ENCODE measurements at places on chromosomes 1 and 21.

DNA sequence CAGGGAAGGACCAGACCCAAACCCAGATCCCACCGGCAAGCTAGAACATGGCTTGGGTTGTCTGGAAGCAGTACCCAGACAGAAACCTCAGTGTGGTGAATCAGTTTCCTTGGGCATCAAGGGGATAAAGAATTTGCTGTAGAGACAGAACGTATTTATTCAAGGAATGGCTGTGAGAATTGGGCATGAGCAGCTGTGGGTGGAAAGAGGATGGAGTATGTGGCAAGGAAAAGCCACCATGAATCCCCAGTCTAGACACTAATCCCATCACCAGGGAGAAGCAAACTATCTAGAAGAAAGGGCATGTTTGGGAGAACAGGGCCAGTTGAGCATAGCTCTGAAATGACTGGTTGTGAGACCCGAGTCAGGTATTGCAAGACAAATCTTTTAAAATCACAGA, 109.2 kb downstream of the TOMM20 start:
- no peak for DNase-seq

- no peak for DNase-seq
These were observed 74.7 kb upstream of the BACH1 start for GRCh38 chr21:29224006-29224405.

DNA sequence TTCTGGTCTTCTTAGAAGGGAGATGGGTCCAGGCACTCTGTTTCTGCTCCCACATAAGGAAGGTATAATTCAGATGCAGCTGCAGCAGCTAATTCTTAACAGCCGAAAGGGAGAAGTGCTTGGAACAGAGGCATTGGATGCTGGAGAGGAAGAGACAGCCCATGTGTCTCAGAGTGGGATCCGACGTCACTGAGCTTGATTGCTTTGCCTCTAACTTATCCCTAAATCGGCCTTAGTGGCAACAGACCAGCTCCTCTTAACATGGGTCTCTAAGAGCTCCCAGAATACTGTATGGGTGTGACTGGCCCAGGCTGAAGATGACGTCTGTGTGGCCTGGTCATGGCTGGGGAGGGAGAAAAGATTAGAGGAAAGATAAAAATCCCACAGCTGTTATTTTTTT, 40.7 kb upstream of the KCND3 start:
- no peak for DNase-seq

GRCh38 chr1:82299656-82300055, 498.9 kb downstream of the ADGRL2 start:
- no peak for DNase-seq

DNA sequence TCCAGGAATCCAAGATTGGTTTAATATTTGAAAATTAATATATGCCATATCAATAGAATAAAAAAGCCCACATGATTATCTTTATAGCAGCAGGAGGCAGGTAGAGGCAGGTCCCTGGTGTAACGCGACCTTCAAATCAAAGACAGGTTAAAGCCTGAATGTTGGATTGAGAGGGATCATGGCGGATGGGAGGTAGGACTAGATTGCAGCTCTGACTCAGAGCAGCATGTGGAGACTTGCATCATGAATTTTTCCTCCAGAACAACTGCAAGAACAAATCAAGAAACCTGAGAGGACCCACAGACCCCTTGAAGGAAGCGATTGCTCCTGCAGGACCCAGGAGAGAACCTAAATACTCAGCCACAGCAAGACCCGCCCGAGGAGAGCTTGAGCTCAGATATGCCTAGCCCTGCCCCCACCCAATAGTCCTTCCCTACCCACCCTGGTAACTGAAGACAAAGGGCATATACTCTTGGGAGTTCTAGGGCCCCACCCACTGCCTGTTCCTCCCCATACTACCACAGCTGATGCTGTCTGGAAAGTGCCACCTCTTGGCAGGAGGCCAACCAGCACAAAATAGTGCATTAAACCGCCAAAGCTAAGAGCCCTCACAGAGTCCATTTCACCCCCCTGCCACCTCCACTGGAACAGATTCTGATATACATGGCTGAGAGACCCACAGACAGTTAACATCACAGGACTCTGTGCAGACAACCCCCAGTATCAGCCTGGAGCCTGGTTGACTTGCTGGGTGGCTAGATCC, 19.5 kb downstream of the S100B start:
- no peak for DNase-seq

GRCh38 chr1:64417803-64418202, 52.1 kb upstream of the CACHD1 start:
- DNase-seq: no peak

DNA sequence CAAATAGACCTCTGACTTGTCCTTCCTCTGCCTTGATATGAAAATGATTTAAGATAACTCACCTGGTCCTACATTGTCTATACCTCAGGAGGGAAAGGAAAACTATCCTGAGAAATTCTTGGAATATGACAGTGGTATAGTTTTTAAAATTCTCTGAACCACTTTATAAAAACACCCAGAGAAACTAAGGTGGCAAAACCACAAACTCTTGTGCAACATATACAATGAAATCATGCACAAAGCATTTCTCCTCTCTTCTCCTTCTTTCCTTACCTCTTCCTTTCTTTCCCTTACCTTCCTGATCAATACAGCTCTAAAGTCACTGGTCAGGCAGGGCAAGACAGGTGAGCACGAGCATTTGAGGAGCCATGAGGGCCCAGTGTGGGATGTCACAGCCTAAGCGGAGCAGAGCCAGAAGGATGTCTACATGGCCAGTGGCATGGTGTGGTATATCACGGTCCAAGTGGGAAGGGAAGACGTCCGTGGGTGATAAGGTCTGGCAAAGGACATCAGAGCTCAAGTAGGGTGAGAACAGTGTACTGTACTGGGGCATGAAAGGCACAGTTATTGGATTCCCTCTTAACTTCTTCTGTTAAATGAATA, 543.3 kb downstream of the DPYD start:
- no peak for DNase-seq

DNA sequence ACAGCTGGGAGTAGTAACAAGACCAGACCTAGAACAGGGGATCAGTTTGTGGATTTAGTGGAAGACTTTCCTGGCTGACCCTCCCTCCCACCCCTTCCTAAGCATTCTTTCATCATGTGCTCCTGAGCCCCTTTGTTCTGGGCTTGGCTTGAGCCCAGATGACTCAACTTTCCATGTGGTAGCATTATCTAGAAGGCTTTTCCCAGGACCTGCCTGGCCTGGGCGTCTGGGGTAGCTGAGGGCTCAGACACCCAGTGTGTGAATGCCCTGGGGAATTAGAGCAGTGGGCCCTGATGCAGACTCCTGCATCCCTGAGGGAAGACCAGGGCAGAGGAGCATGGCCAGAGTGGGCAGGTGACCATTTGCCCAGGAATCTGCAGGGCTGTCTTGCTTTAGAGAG, 44.1 kb upstream of the TSPAN2 start:
- no peak for DNase-seq

DNA sequence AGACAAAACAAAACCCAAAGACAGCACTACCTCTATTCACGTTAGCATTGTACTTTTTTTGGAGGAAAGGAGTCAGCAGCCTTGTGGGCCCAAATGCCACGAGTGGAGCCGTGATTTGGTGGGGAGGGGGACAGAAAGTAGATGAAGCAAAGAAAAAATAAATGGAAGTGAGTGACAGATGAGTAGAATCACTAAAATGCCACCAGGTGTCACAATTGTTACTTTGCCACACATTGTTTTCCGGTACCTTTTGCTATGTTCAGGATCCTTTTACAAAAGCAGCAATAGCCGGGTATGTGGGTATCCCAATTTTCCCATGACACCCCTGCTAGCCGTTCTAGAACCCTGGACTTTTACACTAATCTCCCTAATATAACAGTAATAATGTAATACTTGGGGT, 85.0 kb upstream of the AK4 start:
- no peak for DNase-seq

DNA sequence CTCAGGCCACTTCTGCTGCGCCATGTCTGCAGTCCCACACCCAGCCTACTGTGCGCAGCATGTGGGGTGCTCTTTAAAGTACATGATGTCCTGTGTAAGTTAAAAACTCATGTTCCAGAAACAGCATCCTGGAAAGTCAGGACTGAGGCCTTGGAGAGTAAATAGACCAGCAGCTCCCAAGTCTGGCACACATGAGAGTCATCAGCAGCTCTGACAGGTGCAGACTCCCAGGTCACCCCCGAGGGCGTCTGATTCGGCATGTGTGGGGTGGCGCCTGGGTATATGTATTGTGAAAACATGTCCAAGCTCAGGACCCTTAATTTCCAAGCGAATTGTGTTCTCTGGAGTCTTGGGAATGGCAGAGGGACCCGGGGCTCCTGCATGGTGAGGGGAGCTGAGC, 120.1 kb upstream of the RUNX3 start:
- no peak for DNase-seq

GRCh38 chr21:38095220-38095619, 161.6 kb upstream of the KCNJ15 start:
- no peak for DNase-seq

GRCh38 chr1:236421022-236421421, 26.9 kb downstream of the EDARADD start:
- DNase-seq: peak; percentile 15

DNA sequence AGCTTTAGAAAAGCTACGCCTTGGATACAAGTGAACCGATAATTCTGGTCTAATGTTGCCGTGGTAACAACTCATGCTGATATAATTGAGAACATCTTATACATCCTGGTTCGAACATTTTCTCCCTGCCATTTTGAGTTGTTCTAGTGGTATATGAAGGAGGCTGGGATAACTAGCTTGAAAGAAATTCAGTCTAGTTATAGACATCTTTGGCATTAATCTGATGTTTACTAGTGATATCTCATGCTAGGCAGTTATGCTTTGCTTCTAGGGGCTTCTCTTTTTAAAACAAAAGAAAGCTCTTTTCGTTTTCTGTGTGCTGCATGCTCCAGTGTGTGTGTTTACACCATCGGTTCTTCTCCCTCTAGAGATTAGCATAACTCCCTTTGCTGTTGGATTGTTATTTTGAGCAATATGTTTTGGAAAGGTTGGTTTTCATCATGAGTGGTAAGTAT, 20.5 kb downstream of the PRKACB start:
- no peak for DNase-seq

DNA sequence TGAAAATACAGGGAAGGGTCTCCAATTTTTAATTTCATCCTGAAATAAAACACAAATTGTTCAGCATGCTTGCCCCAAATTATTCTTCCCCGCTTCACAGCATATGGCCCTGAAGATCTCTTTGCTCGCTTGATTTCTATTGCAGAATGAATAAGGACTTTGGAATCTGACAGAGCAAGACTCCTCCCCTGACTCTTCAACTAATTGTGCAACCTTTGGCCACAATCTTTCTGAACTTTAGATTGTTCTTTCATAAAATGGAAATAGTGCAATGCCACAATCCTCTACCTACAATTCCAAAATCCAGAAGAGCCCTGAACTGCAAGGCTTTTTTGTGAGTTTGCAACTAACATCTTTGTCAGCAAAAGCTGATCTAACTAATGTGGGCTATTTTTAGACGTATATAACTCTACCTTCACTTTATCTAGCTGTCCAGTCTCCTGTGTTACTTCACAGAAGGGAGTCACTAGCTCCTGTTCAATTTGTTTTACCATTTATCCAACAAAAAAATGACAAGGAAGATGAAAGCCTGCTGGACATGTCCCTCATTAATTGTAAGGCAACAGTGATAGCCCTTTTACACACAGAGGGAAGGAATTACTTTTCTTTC, 13.4 kb downstream of the RNASEL start:
- DNase-seq: no peak
